ENCODE measurements at places on chromosomes 7 and 10. TPM values are rescaled to one million over a fixed set of nuclear protein-coding genes. Genes with fewer than 3 reads are reported as not detected.

The CLCN1 gene
- not detected for total RNA-seq

GRCh38 chr7:150430465-150431085 lies 19.9 kb upstream of the GIMAP8 start:
- ATAC-seq: no peak

DNA sequence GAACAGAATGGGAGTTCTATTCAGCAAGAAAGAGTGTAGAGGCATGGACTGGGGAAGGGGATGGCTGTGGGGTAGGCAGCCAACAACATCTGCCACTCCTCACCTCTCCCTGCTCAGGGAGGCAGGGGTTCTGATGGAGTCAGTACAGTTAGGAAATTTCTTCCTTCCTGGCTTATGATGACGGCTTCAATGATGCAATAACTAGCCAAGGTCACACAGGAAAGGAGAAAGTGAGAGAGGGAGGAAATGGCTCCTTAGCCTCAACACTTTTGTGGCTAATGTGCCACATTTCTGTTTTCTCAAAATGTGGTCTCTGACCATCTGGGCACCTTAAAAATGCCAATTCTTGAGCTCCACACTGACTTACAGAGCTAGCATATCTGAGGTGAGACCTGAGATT lies 79.3 kb upstream of the PDZD8 start:
- ATAC-seq: no peak

The SGCE gene
- 28.2 TPM for total RNA-seq

DNA sequence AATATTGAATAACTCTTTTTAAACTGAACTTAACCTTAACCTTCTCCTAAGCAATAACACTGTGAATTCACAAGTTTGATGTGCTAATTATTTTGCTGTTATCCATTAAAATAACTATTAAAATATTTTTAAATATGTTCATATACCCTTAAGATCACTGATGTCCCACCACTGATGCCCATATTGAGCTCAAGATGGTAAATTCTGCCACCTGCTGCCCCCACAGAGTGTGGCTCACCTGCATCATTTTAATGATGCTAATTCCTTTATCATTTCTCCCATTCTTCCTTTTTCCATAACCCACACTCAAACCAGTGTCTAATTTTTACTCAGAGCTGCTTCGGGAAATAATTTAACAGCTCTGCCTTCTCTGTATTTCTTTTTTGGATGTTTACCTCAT lies 82.3 kb upstream of the ARID5B start:
- no peak for ATAC-seq

The PTPRE gene
- total RNA-seq: 5.8 TPM

The LBX1 gene
- total RNA-seq: 16.7 TPM

DNA sequence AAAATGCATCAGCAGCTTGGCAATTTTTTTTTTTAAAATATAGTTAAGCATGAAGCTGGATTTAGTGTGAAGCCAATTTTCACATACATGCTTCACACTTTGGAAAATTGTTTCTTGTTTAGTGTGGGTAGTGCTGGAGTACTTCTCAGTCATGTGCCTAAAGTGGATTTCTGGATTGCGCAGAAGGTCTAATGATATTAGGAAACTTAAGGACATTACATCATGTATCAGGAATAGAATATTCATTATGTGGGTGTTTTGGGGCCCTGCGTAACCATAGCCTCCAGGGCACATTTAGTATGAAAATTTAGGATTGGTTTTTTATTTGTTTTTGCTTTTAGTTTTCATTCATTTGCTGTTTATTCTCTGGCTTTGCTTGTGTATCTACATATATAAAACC lies 28.8 kb upstream of the BNIP3 start:
- no peak for ATAC-seq

DNA sequence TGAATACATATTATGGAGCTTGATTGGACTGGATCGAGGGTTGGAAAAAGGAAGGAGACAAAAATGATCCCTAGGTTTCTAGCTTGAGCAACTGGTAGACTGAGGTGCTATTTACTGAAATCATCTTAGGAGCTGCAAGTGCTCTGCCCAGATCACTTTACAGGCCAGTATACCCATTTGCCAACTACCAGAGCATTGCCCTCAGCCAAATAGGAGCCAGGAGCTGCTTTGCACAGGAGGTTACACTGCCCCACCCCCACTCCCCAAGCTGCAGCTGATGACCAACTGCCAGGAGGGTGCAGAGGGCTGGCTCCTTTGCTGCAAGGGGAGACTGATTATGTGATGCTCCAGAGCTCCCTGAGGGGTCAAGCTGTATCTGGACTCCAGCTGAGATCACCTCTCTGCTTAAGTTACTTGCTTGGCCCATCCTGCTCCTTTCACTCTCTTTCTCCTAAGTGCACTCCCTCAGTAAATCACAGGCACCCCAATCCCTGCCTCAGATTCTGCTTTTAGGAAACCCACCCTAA lies 275.4 kb downstream of the ZEB1 start:
- ATAC-seq: no peak

DNA sequence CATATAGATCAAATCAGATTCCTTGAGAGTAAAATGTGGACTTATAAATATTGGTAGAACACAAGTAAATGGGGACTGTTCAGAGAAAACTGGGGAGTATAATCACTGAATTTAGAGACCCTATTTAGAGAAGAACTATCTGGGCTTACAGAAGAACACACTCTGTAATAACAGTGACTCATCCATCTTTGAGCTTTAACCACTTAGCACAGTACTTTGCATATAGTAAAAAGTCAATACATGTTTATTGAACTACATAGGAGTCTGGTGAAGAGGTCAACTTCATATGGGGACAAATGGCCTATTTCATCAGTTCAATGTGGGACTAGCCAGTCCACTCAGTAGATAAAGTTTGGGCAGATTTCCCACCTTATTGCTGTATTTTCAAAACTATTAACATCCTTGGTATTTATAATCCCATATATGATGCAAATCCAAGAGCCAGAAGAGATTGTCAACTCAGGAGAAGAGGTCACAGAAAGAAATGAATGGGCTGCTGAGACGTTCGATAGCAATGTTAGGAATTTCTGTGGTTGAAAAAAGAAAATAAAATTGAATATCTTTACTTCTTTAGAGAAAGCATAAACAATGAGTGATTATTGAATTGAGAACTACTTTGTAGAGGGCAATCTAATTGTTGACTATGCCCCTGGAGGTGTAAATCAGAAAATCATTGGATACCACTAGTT lies 119.3 kb upstream of the CACNA2D1 start:
- peak; percentile 16 for ATAC-seq

DNA sequence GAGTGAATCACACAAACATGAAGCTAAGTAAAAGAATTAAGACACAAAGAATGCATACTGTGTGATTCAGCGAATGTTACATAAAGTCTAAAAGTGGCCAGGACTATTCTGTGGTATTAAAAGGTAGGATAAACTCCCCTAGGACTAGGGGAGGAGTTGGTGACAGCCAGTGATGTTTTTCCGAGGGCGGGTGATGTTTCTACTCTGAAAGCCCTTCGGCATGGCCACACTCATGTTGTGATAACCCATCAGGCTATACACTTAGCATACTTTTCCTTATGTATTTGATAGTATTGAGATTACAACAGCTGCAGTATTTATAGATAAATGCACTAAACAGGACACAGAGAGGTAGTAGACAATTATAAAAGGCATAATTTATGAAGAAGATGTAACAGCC lies 15.8 kb upstream of the CYP2E1 start:
- no peak for ATAC-seq

- ATAC-seq: no peak
Observed at GRCh38 chr7:92056286-92056685, 78.0 kb downstream of the CYP51A1 start.

- no peak for ATAC-seq
Observed at GRCh38 chr10:98432330-98432729, 14.4 kb downstream of the HPS1 start.

The CLIP2 gene
- 16.5 TPM for total RNA-seq

The KLHL7 gene
- 54.0 TPM for total RNA-seq

The DRGX gene
- total RNA-seq: not detected
